ENCODE measurements at places on chromosomes 5 and 9. TPM values are rescaled to one million over a fixed set of nuclear protein-coding genes. Genes with fewer than 3 reads are reported as not detected.

Gene PCDHGA9
- 0.24 TPM for total RNA-seq

Gene RASGRF2
- total RNA-seq: 54.3 TPM

Gene CFAP90
- total RNA-seq: not detected

DNA sequence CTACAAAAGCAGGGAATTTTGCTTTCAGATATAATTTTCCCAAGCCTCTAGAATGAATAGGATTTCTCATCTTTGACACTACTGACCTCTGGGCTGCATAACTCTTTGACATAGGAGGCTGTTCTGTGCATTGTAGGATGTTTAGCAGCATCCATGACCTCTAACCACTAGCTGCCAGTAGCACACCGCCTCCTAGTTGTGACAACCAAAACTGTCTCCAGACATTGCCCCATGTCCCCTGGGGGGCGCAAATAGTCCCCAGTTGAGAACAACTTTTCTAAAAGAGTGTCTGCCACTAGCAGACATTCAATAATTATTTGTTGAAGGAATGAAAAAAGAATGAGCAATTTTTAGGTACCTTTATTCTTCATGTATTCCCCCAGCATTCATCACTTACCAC lies 51.8 kb downstream of the POU4F3 start:
- H3K4me3 ChIP-seq: no peak overlapping the region
- DNase-seq: no peak
- H3K36me3 ChIP-seq: no peaks in the 10 kb centered on the region
- no peaks in the 10 kb centered on the region for H3K27me3 ChIP-seq
- H3K27ac ChIP-seq: no peak overlapping the region

- H3K4me1 ChIP-seq: no peaks in the 10 kb centered on the region
- H3K27ac ChIP-seq: no peak overlapping the region
- DNase-seq: no peak
Measured at GRCh38 chr9:117987945-117988344, 283.7 kb downstream of the TLR4 start.

Gene LCN10
- 0.34 TPM for total RNA-seq

Gene CRHBP
- total RNA-seq: not detected

Gene SPATA31D1
- not detected for total RNA-seq

DNA sequence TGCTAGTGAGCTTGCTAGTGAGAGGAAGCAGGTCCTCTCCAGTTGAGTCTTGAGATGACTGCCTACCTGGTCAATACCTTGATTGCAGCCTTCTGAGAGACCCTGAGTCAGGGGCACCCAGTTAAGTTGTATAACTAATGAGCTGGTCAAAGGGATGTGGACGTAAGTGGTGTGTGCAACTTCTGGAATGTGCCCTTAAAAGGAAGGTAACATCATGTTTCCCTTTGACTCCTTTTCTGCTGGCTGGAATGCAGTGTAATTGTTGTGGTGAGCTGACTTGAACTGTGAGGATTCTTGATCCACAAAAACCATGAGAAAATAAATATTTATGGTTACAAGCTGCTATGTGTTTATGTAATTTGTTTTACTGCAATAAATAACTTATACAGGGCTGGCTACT lies 2.4 kb upstream of the SNX2 start:
- no peaks in the 10 kb centered on the region for H3K36me3 ChIP-seq
- no peaks in the 10 kb centered on the region for H3K27me3 ChIP-seq
- no peak overlapping the region for H3K4me3 ChIP-seq
- DNase-seq: no peak

- no peak overlapping the region for H3K27ac ChIP-seq
- H3K4me3 ChIP-seq: no peak overlapping the region
- peaks cover 19% of the 10 kb centered on the region for H3K36me3 ChIP-seq
- H3K27me3 ChIP-seq: no peaks in the 10 kb centered on the region
- DNase-seq: no peak
Measured at GRCh38 chr9:133048595-133048994, 13.2 kb upstream of the CEL start.

DNA sequence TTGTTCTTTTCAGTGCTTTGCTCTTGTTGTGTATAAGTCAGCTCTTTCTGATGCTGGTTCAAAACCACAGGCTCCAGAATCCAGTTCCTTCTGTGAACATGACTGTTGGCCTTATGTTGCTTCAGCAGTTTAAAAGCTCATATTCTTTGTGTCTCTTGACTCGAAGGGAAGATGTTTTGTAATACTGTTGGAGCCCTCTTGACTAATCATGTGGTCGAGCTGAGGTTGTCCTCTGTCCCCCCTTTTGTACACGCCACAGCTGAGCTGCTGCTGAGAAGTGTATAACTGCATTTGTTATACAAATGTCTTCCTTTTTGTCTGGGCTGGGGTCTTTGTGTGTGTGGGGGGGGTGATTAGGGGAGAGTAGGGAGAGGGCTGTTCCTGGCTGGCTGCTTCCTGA lies 35.8 kb downstream of the SLC36A1 start:
- H3K27me3 ChIP-seq: no peaks in the 10 kb centered on the region
- no peak overlapping the region for H3K4me3 ChIP-seq
- no peaks in the 10 kb centered on the region for H3K36me3 ChIP-seq
- no peaks in the 10 kb centered on the region for H3K4me1 ChIP-seq

Gene MLANA
- not detected for total RNA-seq

DNA sequence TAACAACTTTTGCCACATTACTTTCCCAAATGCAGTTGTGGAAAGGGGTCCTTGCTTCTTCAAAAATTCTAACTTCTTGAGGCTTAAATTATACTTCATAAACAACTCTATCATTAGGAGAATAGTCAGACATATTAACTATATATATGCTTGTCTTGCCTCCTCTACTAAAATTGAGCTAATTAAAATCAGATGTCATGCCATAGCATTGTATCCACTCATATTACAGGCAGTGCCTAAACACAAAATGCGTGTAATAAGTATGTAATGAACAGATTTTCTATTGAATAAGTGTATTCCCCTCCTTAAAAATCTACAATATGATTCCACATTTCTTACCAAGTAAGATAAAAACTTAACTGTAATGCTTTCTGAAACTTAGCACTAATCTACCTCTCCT lies 204.5 kb downstream of the PLK2 start:
- no peak for DNase-seq
- no peaks in the 10 kb centered on the region for H3K4me1 ChIP-seq
- no peak overlapping the region for H3K27ac ChIP-seq
- H3K27me3 ChIP-seq: no peaks in the 10 kb centered on the region
- H3K4me3 ChIP-seq: no peak overlapping the region

- H3K4me3 ChIP-seq: no peak overlapping the region
- H3K36me3 ChIP-seq: no peaks in the 10 kb centered on the region
- no peak overlapping the region for H3K27ac ChIP-seq
- DNase-seq: no peak
- no peaks in the 10 kb centered on the region for H3K27me3 ChIP-seq
- no peaks in the 10 kb centered on the region for H3K4me1 ChIP-seq
Measured at GRCh38 chr5:95191330-95191729, 93.6 kb downstream of the MCTP1 start.

DNA sequence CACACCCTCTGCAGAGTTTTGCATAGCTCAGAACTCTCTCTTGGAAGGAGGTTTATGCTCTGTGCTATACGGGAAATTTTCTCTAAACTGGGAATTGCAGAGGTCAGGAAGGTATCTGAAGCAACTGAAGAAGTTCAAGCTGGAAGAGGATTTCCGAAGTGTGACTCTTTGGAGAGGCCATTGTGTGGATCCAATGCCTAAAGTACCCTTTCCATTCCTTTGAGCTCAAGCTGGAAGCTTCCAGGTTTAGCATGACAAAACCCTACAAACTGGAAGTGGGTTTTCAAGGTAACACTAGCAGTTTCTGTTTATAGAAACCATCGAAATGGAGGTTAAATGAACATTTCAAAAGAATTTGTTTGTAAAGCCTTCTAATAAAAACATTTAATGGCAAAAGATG lies 187.1 kb downstream of the CFAP90 start:
- H3K27me3 ChIP-seq: no peaks in the 10 kb centered on the region
- H3K36me3 ChIP-seq: no peaks in the 10 kb centered on the region
- H3K4me1 ChIP-seq: no peaks in the 10 kb centered on the region
- no peak for DNase-seq
- no peak overlapping the region for H3K4me3 ChIP-seq

Gene ERCC6L2
- total RNA-seq: 52.4 TPM

Measured in naive thymus-derived CD4-positive, alpha-beta T cell (primary cell).